H7 (cell line): ENCODE measurements at places on chromosomes 7 and 10. TPM values are rescaled to one million over a fixed set of nuclear protein-coding genes. Genes with fewer than 3 reads are reported as not detected.
A peak's percentile ranks its signal among the peaks of the same experiment; 100 is the strongest.

- DNase-seq, result no peak
These were observed 454.5 kb downstream of the DNAJB6 start for GRCh38 chr7:157791261-157791660.

GRCh38 chr10:4684434-4684833, 141.6 kb upstream of the AKR1E2 start:
- DNase-seq, result no peak

GRM3 gene
- total RNA-seq, result 0.10 and 0.30 TPM in 2 replicates

TRPV6 gene
- 0.17 and 0.22 TPM in 2 replicates for total RNA-seq

- no peak for DNase-seq
These were observed 124.7 kb downstream of the GRM3 start for GRCh38 chr7:86768394-86768793.

DNA sequence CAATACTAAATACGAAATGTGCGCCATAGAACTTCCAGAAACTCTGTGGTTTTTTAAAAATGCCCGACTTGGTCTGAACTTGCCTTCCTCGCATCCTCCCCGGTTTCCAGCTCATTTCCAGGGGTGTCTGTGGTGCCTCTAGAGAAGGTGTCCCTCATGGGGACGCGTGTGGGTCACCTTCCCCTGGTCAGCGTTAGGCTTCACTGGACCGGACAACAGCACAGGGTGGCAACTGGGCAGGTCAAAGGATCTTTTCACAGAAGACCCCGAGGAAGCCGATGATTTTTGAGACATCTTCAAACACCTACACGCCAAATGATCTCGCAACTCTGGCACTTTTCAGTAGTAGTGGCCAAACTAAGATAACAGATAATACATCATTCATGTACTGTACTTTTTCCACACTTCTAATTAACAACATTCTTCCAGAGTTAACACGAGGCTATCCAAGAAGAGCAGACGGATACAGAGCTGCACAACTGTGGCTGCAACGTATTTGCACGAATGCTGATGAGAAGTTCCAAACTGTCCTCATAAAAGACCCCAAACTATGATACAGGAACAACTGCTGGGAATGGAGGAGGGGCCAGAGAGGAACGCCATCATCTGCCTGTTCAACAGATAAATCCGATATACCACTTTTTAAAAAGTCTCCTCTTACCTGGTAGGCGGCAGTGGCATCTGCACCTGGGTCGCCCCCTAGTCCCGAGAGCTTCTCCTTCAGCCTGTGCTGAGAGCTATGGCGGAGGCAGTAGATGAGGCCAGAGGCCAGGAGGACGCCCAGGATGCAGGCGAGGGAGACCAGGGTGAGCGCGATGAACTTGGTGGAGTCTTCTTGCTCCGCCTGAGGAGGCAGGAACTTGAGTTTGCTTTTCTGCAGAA, 345.5 kb downstream of the DNAJB6 start:
- peak; percentile 51 for DNase-seq

DNA sequence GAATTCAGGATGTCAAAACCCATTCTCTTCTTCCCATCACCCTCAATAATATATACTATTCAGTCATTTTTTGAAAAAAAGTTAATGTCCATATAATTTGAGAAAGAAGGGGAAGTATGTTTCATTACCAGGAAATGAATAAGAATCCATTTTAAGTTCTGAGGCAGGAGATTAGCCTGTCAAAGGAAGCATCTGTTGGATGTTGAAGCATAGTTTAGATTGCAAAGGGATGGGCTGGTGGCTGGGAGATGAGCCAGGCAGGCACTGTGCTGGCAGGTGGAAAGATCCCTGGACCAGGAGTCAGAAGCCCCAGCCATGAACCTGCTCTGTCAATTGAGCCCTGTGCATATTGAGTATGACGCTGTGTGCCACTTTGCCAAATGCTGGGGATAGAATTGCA, 48.4 kb upstream of the CRTAC1 start:
- DNase-seq, result no peak

DNA sequence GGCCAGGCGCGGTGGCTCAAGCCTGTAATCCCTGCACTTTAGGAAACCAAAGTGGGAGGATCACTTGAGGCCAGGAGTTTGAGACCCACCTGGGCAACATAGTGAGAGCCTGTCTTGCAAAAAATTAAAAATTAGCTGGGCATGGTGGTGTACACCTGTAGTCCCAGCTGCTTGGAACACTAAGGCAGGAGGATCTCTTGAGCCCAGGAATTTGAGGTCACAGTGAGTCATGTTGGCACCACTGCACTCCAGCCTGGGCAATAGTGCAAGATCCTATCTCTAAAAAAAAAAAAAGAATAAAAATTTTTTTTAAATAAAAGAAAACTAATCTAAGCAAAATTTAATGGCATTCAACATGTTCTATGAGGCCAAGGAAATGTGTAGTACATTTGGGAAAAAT, 44.9 kb upstream of the UBN2 start:
- no peak for DNase-seq

- DNase-seq, result peak; percentile 15
These were observed 107.4 kb upstream of the ABCB5 start for GRCh38 chr7:20508109-20508508.

GRCh38 chr10:127890832-127891334, 1.9 kb downstream of the CLRN3 start:
- peak; percentile 8 for DNase-seq

ZP3 gene
- 5.3 and 6.9 TPM in 2 replicates for total RNA-seq

ASB4 gene
- total RNA-seq, result not detected in 2 replicates
